ENCODE measurements at places on chromosomes 1 and 21.

- no peak for DNase-seq
Observed at GRCh38 chr1:67103548-67103947, 31.2 kb downstream of the C1orf141 start.

DNA sequence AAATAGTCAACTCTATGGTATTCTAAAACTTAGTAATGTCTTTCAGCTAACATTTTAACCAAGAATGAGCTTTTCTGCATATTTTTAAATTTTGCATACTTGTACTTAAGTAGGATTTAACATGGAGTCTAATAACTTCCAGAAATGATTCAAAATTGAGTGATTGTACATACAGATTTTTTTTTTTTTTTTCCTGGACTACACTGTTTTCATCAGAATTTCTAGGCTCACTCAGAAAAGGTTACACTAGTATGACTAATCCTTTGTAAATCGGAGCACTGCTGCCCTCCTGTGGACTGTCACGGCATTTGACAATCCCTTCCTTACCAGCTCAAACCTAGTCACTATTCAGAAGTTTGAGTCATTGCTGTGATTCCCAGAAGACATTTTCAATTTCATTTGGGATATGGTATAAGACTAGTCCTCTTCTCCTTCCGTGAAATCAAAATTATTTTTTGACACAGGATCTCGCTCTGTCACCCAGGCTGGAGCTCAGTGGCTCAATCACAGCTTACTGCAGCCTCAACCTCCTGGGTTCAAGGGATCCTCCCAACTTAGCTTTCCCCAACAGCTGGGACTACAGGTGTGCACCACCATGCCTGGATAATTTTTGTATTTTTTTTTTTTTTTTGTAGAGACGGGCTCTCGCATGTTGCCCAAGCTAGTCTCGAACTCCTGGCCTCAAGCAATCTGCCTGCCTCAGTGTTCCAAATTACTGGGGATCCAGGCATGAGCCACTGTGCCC, 45.5 kb downstream of the CD46 start:
- peak; percentile 77 for DNase-seq

- no peak for DNase-seq
Observed at GRCh38 chr1:21896652-21897532, 40.2 kb downstream of the HSPG2 start.

DNA sequence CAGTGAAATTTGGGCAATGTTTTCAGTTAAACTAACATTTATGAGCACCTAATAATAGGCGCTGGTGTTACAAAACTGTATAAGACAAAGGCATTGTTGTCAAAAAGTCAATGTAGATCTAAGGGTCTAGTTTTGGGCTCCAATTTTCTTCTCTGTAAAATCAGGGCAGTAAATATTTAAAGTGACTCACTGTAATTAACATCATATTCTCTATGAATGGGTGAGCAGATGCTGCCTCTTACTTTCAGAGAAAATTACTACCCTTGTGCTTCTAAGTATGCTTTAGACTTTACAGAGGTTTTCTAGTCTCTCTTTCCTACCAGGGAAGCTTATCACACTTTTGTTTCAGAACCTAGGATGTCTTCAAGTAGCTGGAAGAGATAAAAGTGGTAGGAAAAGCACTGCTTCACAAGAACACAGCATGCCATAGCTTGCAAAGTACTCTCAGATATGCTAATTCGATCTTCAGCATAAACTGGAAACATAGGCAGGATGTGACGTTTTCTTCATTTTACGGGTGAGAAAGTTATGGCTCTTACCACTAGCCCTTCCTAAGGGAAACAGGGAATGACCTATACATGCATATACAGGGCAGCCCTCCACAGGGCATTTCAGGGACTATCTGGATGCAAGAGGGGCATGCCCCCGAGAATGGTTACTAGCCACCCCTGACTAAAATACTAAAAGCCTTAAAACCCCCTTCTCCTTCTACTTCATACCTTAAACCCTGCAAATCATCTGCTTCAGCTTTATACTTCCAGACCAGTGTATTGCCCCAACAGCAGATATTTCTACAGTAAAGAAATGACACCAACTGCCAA, 2.6 kb downstream of the C1orf116 start:
- DNase-seq, result no peak

DNA sequence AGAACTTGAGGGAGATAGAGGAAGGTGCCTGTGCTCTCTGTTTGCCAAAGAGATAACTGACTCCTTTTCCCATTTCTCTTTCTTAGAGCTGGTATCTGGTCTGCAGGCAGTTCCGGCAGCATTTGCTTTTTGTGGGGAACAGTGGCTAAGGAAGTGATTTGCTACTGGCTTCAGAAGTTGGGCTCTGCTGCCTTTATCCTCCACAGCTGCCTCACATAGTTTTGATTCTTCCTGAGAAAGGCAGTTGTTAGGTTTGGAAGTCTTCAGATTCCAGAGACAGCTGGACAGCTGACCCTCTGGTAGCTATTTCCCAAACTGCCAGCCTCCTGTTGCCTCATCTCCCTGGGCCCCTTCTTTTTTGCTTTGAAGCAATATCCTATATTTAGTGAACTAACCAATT, 62.6 kb upstream of the MACF1 start:
- DNase-seq, result no peak

GRCh38 chr1:168623003-168623828, 46.8 kb downstream of the XCL1 start:
- no peak for DNase-seq

GRCh38 chr1:70025846-70026245, 179.5 kb downstream of the LRRC40 start:
- no peak for DNase-seq

DNA sequence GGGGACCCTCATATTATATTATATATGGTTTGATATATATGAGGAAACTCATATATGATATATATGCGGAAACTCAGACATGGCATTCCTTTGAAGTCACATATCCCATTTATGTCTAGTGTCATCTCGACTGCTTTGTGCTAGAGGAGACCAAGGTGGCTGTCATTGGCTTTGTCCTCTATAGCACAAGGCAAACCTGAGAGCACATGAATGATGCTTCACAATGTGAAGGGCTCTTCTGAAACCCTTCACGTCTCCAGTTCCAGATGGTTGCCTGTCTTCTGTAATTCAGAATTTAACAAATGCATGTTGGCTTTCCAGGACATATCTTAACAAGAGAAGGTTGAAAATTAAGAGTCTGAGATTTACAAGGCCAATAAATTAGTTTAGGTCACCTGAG, 303.6 kb downstream of the BARHL2 start:
- DNase-seq, result no peak

DNA sequence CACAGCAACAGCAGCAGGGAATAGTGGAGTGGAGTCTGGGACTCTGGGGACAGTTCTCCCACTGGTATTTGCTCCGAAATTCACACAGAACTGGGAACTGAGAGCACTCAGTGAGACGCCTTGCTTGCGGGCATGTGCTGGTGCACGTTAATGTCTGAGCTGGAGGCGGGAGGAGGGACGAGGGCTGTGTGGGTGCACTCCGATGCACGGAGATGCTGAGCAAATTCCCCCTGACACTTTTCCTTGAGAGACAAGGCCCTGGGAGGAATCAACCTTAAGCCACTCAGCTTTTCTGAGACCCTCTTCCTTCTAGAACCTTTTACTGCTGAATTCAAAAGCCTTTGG, 2.8 kb downstream of the RGS8 start:
- no peak for DNase-seq

GRCh38 chr1:1759456-1760344, 18.6 kb downstream of the NADK start:
- DNase-seq, result no peak

GRCh38 chr1:176469450-176470010, 6.6 kb downstream of the PAPPA2 start:
- no peak for DNase-seq
